ENCODE measurements at places on chromosomes 7 and 10. TPM values are rescaled to one million over a fixed set of nuclear protein-coding genes. Genes with fewer than 3 reads are reported as not detected.

- no peak for DNase-seq
- H3K4me3 ChIP-seq, result no peak overlapping the region
- H3K36me3 ChIP-seq, result no peaks in the 10 kb centered on the region
- H3K27me3 ChIP-seq, result no peaks in the 10 kb centered on the region
- H3K27ac ChIP-seq, result no peak overlapping the region
Observed at GRCh38 chr7:83575436-83575835, 73.5 kb downstream of the SEMA3E start.

- no peak overlapping the region for H3K27ac ChIP-seq
- no peak overlapping the region for H3K4me3 ChIP-seq
- no peaks in the 10 kb centered on the region for H3K27me3 ChIP-seq
- no peaks in the 10 kb centered on the region for H3K36me3 ChIP-seq
- H3K4me1 ChIP-seq, result no peaks in the 10 kb centered on the region
Observed at GRCh38 chr10:81179324-81179723, 641.6 kb downstream of the SH2D4B start.

GRCh38 chr10:127384532-127384931 lies 164.6 kb upstream of the NPS start:
- H3K36me3 ChIP-seq, result peaks cover 39% of the 10 kb centered on the region
- H3K4me3 ChIP-seq, result no peak overlapping the region
- no peak for DNase-seq
- H3K4me1 ChIP-seq, result no peaks in the 10 kb centered on the region
- H3K27ac ChIP-seq, result no peak overlapping the region

The BMPER gene
- total RNA-seq, result 7.2 TPM

The UPK3BL2 gene
- total RNA-seq, result 24.4 TPM

All from suprapubic skin (tissue), 4 donors.